ENCODE measurements at places on chromosomes 3 and 15. TPM values are rescaled to one million over a fixed set of nuclear protein-coding genes. Genes with fewer than 3 reads are reported as not detected.

MST1R gene
- 4.1 TPM for total RNA-seq

CHST13 gene
- total RNA-seq = not detected

TYRO3 gene
- total RNA-seq = 1.9 TPM

SNX22 gene
- 0.50 TPM for total RNA-seq
